Uterus (tissue), 4 donors: ENCODE measurements at places on chromosomes 2 and 18. TPM values are rescaled to one million over a fixed set of nuclear protein-coding genes. Genes with fewer than 3 reads are reported as not detected.

- no peak for DNase-seq
Measured at GRCh38 chr2:23762141-23762540, 164.8 kb downstream of the ATAD2B start.

Gene RGPD4
- not detected for total RNA-seq

DNA sequence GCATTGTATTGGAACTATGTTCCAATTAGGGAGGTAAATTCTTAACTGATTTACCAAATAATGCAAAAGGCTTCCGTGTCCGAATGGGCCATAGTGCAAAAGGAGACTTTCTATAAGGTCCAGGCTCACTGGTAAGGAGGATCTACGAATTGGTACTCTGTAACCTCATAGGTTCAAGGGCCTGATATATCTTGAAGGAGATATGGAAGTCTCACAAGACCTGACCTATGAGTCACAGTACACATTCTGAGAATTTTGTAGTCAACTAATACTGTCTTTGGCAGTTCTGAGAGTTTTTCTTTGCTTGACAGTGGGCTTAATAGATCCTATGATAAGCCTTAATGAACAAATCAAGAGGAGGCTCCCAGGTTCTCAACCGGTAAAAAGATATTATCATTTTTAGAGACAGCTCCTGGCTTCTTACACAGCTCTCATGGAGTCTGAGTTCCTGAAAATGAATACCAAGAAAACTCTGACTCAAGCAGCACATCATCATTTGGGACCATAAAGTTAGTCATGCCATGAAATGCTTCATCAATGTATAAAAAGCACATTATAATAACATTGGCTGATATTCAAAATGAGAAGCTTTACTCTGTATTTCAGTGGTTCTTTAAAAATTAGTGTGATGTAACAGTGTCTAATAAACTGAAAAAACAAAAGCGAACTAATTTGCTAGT is 1275.2 kb upstream of the CRIM1 start:
- DNase-seq = no peak

Gene TPO
- total RNA-seq = not detected

Gene RESP18
- not detected for total RNA-seq

- DNase-seq = no peak
Measured at GRCh38 chr2:30316408-30316807, 85.1 kb downstream of the LBH start.

GRCh38 chr2:236661061-236661761 is 91.6 kb downstream of the ACKR3 start:
- DNase-seq = no peak

Gene ACMSD
- total RNA-seq = not detected

DNA sequence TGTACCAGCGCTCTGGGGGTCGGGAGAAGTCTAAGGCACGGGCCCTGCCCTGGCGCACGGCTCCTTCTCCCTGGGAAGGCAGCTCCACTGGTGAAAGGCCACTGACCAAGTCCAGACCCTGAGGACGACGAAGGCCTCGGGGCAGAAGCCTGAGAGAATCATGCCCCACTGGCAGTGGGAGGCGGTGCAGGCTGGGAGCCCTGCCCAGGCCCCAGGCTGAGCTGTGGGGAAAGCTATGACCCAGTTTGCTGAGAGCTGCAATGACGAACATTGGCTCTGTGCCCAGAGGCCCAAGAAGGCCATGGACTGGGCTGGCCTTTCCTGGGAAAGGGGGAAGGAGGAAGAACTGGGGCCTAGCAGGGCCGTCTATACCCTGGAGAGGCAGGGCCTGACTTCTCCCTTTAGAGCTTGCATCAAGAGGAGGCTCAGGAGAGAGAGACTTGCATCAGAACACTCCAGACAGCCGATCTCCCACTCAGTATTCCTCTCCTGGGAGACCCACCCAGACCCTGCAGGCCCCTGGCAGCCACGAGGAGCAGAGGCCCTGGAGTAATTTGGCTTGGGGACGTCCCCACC is 32.9 kb downstream of the HS1BP3 start:
- DNase-seq = peak; percentile 99

- DNase-seq = no peak
Measured at GRCh38 chr2:2765839-2766495, 434.9 kb upstream of the MYT1L start.

DNA sequence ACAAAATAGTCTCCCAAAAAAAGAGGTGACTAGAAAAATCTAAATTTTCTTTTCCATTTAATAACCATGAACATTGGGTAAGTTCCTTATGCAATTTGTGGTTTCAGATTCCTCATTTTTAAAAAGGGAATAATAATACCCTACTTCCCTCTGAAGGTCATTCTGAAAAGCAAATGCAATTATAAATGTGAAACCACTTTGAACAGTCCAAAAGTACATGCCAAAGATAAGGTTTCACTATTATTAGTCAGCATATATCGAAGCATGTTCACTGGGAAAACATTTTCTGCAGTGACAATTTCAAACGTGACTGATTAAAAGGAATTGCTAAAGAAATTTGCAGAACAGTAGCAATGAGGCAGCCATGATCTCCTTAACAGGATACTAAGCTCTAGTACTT is 100.1 kb upstream of the RNF152 start:
- no peak for DNase-seq

GRCh38 chr2:204901591-204901990 is 356.3 kb downstream of the PARD3B start:
- DNase-seq = no peak

- no peak for DNase-seq
Measured at GRCh38 chr2:69837533-69837932, 8.1 kb downstream of the GMCL1 start.

DNA sequence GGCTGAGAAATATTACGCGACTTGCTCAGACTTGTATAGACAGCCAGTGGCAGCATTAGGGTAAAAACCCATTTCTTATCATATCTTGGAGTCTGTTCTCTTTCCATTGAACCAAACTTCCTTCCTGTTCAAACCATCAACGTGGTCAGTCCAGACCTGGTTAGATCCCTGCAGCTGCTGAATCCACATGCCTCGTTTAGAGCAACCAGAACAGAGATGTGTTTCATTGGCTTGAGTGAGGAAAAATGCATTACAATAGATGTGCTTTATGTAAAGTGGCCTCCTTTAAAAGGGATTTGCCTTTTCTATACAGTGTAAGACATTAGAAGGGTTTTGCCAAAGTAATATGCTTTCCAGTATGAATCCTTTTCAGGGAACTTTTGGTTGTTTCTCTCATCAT is 232.4 kb downstream of the MEIS1 start:
- DNase-seq = no peak
